ENCODE measurements at places on chromosomes 4 and X. TPM values are rescaled to one million over a fixed set of nuclear protein-coding genes. Genes with fewer than 3 reads are reported as not detected.

Gene LONRF3
- 0.47 TPM for total RNA-seq

Gene GAGE13
- not detected for total RNA-seq

Gene TNIP3
- under 0.01 TPM for total RNA-seq

Gene FAT4
- 10.5 TPM for total RNA-seq
